DMS53 (cell line): ENCODE measurements at places on chromosomes 13 and 19.
A peak's percentile ranks its signal among the peaks of the same experiment; 100 is the strongest.

DNA sequence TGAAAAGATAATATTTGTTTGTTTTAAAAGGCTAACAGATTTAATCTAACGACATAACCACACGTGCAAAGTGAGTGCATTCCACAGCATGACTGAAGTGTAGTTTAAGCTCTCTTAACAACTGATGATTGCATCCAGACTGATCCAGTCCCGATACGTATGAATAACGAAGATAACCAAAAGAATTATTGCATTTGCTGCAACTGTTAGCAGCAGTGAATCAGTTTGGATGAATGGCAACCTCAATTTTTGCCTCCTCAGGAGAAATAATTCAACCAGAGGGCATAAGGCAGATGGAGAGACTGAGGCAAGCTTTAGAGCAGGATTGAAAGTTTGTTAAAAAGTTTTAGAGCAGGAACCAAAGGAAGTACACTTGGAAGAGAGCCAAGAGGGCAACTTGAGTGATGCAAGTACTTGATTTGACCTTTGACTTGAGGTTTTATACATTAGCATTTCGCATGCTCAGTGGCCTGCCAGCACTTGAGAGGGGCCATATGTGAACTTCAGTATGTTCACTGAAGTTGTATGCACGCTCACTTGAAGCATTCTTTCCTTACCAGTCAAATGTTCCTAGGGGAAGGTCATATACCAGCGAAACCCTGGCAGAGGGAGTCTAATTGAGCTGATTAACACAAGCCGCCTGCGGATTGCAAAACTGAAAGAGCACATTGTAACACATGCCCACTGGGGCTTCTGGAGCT is 835.0 kb upstream of the PCDH20 start:
- no peak for DNase-seq

DNA sequence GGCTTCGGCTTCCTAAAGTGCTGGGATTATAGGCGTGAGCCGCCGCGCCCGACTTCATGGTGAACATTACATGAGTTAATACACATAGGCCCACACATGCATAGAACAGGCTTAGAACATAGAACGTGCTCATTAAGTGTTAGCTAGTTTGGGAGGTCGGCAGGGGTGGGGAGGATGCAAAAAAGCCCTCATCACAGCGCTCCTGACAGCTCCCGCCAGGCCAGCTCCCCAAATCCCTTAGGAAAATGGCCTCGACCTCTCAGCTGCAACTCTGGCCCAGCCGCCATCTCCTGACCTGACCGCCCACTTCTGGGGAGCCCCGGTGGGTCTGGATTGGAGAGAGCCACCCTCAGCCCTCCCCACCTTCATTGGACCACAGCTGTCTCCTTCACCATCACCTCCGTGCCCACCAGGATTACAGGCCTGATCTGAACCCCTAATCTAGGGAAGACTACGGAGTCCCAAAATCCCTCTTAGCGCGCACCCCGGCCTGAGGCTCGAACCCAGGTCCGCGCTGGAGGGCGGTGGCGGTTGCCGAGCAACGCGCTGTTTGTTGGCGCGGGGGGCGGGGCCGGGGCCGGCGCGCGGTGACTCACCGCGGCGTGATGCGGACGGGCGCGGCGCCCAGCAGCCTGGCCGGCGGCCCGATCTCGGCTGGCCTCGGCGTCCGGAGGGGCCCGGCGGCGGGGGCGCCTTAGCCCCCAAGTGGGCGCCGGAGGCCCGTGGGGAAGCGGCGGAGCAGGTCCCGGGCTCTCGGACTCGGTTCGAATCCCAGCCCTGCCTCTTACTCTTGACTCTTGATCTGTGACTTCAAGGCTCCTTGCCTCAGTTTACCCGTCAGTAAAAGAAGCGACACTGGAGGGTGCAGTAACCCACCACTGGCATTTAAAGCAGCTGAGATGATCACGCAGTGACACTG is 26.7 kb upstream of the NANOS3 start:
- peak; percentile 89 for DNase-seq

DNA sequence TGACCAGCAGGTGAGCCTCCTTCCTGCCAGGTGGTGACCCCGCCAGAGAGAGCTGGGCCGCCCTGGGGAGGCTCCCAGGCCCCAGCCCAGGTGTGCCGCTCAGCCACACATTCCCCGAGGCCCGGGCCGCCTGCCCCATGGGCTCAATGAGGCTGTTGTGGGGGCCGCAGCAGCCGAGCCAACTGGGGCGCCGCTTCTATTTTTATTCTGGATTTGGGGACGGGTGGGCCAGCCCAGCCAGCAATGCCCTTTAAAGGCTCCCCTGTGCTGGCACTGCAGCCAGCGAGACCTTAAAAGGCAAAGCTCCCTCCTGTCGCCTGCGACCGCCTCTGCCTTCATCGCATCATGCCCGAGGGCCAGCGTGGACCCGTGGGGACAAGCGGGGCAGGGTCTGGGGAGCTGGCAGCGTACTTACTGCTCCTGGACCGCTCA is 17.7 kb upstream of the CRTC1 start:
- no peak for DNase-seq

GRCh38 chr19:1780272-1780958 is 27.1 kb downstream of the ONECUT3 start:
- DNase-seq, result no peak
